Cerebellar cortex (tissue), 1 donor: ENCODE measurements at places on chromosomes 5 and 9.

DNA sequence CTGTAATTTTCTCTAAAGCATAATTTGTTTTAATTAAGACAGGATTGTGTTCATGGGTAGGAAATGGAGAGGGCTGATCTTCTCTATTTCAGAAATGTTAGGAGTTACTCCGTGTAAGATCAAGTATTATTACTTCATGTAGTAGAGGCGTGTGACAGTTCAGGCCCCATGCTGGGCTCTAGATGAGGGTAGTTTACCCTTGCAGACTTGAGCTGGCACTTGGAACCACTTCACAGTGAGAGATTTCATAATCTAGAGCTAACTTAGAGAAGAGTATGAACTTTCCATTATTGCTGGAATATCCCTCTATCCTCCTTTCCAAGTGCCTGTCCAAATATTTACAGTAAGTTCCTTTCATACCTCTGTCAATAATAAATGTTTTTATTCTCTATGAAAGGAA is 195.1 kb downstream of the PCSK5 start:
- no peak for DNase-seq

DNA sequence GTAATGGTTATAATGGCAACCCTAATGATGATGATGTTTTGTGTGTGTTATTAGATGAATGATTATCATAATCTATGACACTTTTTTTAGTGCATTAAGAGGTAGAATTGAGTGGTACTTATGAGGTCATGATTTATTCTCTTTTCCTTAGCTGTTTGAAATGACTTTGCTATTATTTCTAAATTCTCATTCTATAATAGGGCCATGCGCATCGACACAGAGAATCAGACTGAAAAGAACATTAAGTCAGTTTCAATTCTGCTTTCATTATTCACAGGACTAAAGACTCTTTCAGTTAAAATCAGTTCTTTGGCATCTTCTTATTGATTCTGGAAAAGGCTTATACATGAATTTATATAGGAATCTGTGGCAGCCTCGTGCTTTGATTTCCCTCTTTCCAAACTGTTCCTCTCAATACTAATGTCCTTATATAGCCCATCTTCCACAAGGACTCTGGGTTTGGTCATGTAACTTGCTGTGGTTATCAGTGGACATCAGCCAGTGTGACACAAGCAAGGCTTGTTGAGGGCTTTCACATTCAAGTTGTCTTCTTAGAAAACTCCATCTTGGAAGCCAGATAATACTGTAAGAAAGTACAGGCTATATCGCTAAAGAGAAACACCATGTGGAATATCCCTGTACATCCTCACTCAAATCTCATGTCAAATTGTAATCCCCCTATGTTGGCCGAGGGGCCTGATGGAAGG is 140.3 kb upstream of the CHD1 start:
- DNase-seq = no peak

DNA sequence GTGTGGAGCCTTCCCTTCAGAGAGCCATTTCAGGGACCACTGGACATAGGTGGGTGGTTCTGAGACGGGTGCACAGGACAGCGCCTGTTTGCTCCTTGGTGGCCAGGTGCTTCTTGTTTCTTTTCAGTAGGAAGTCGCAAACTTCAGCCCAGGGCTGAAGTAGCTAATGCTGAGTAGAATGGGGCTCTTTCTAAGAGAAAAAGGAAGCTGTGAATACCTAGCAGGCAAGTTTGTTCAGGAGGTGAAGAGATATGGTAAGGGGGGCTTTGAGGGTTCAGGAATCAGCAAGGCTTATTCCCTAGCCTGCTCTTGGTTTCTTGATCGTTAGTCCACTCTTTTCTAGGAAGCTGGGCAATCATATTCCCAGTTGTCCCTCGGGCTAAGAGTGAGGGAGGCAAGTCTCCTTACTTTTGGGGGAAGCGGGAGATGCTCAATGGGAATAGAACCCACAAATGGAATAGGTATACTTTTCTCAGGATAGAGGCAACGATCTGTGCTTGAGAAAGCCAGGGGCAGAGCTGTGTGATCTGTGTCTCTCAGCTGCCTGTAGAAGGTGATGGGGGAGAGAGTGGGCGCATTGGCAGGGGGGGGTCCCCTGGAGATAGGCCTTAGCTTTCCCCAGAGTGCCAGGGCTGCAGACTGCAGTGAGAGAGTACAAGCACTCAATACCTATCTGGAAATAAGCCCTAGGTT is 1.9 kb upstream of the PURA start:
- peak; percentile 27 for DNase-seq

- no peak for DNase-seq
These were observed 64.5 kb downstream of the FBXL7 start for GRCh38 chr5:15564523-15564922.

DNA sequence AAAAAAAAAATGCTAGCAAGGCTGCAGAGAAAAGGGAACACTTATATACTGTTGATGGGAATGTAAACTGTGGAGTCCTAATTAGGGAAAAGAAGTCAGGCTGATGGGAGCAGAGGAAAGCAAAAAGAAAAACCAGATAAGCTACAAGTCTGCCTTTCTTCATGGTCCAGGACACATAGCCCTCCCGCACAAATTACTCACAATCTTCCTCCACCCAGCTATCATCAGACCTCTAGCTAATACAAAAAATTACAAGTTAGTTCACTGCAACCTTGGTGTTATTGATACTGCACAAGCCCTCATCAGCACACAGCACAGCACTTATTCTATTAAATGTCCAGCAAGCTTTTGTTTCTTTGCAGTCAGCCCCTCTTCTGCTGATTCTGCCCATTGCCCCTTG is 186.0 kb upstream of the ADRA1B start:
- DNase-seq = no peak

DNA sequence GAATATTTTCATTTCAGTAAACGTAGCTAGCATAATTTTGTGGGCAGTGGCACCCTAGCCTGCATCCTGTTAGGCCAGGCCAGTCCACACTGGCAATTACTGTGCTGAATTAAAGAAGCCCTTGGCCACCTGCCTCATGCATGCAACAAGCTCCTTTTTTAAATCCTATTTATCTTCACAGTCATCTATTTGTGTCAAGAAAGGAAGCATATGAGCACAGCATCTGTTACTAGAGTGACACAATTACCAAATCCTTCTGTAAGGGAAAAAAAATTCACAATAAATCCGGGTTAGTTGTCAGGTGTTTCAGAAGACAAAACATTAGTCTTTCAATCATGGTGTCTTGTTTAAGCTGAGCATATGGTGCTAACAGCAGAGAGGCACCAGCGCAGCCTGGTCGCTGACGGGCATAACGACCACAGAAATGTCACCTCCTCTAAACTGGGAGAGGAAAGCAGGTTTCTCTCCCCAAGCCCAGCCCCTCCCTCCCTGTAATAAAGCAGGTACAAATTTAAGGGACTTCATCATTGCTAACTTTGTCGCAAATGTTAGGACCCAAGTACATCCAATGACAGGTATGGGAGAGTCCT is 520.6 kb downstream of the CTNND2 start:
- DNase-seq = peak; percentile 93

- no peak for DNase-seq
These were observed 109.5 kb upstream of the RAD23B start for GRCh38 chr9:107173422-107174180.

DNA sequence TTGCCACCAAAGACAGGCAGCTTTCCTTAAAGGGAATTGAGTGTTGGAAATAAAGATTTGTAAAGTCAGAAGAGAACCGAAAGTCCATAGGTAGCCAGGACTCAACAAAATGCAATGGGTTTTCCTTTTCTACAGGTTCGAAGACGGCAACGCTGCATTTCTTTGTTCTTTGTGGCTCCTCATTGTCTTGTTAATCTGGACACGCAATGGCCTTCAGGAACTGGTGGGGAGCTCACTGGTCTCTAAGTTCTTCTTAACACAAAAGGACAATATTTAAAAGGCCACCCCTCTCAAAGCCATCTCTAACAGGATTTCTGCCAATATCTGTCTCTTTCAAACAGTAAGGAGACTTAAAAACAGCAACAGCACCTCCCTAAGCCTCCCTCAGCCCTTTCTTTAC is 170.6 kb downstream of the RMI1 start:
- DNase-seq = no peak

- DNase-seq = no peak
These were observed 22.4 kb upstream of the FCN2 start for GRCh38 chr9:134858051-134858841.

GRCh38 chr5:137581776-137582175 is 82.7 kb upstream of the SPOCK1 start:
- no peak for DNase-seq

- no peak for DNase-seq
These were observed 1.3 kb downstream of the TMEM268 start for GRCh38 chr9:114612272-114612923.

GRCh38 chr5:82313016-82313415 is 34.9 kb upstream of the RPS23 start:
- DNase-seq = no peak

DNA sequence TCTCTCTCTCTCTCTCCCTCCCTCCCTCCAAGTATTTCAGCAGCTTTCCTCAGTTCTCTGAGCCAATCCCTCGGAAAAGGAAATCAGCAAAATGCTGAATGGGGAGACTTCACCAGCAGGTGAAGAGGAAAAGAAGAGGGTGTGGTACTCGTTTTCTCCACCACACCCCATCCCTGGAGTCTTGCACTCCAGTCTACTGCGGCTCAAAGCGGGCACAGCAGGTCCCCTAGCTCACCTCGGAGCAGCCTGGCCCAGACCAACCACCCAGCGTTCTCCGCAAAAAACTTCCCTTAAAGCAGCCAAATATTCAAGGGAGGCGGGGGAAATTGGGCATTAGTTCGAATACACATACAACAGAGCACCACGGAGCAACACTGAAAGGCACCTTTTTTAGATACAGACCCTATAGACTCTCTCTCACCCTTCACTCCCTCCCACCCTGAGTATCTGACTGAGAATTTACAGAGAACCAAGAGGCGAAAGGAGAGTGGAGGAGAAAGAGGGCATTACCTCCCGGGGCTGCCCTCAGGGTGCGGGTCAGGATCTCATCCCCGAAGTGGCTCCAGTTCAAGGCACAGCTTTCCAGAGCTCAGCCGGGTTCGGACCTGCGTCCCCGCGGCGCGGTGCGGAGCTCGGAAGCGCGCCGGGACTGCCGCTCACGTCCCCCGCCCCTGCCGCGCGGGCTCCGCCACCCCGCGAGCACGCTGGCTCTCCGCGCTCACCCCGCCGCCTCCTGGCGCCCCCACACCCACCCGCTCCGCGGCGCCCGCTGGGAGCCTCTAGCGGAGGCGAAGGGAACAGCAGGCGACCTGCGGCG is 1638.5 kb upstream of the C9orf72 start:
- DNase-seq = no peak

GRCh38 chr5:33684496-33685159 is 207.2 kb downstream of the ADAMTS12 start:
- no peak for DNase-seq

DNA sequence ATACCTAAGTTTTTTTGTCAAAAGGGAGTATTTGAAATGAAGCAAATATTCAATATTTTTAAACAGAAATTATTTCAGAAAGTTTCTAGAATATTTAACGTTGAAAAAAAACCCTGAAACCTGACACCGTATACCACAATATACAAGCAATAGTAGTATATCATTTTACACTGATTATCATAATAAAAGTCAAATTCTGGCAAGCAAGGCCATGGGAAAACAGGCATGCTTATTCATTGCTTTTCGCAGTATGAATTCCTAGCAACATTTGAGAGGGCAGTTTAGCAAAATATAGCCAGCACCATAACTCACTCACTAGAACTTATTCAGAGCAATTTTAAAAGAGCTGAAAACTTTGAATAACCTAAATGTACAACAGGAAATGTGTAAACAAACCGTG is 46.1 kb downstream of the ERAP1 start:
- DNase-seq = no peak

DNA sequence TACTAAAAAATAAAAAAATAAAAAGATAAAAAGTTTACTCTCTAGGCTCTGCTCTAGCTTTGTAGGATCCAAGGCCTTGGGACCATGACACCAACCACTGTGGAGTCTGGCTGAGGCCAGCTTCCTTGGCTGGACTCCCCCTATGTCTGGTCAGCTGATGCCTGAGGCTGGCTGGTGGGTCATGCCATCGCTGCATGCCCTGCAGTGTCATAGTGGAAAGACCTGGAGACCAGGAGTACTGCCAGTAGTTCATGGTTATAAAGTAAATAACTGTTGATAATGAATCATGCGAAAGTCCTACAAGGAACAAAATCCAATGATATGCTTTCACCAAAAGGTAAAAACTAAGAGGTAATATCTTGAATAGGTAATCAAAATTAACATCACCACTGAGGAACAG is 43.2 kb downstream of the GARNL3 start:
- no peak for DNase-seq

GRCh38 chr5:135830876-135831275 is 3.6 kb upstream of the SLC25A48 start:
- DNase-seq = no peak

DNA sequence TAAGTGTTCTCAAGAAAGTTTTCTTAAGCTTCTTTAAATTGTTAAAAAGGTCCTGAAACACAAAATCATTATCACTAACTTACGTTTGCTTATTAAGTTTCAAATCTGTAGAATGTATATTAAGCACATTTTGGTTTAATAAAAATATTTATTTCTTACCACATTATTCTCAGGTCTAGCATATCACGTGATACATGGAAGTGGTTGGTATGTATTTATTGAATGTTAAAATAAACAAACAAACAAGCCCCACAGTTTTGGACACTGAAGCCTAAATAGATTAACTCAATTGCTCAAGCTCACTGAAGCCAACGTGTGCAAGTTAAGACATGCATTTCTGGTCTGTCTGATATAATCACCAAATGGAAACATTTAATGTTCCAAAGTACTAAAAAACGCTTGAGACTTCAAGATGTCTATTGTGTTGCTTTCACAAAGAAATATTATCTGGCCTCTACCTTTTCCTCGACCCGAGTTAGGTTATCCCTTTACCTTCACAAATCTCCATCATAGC is 1136.9 kb downstream of the TAF11L14 start:
- DNase-seq = no peak

GRCh38 chr5:143061161-143061945 is 291.2 kb downstream of the ARHGAP26 start:
- no peak for DNase-seq

DNA sequence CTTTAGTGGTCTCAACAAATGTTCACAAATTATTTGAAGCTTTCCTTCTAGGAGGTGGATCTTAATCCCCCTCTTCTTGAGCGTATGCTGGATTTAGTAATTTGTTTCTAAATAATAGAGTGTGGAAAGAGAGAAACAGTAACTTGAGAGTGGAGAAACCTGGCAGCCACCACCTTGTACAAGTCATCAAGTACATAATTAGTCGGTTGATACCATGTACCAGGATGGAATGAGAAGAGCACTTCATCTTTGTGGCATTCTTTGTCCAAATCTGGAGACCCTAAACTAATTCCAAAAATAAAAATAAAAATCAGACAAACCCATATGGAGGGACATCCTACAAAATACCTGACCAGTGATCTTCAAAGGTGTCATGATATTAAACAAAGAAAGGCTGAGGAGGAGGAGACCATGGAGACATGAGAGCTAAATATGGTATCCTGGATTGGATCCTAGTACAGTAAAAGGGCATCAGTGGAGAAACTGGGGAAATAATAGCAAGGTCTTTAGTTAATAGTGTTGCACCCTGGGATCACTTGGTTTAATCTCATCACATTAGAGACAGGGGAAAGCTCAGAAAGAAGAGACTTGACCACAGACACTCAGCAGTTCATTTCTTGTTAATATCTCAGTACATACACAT is 147.9 kb downstream of the ASTN2 start:
- no peak for DNase-seq
